CD4-positive, alpha-beta T cell treated with Interleukin-4 for 4 hours (primary cell): ENCODE measurements at places on chromosomes 4 and X.

DNA sequence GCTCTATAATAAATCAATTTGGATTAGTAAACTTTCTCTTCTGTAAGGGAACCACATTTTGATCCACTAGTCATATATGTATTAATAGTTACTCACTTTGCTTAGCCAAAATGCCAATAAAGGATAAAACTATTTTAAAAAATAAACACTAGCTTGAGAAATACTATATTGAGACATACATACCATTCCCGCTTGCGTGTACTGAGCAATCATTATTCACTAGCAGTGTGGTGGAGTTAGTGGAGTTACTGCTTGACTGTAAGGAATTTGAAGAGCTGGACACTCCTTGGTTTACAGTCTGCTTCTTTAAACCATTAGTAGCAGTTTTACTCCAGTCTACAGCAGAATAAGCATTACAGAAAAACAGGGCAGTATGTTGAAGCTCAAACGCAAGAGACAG, 10.8 kb upstream of the PHKA2 start:
- DNase-seq: no peak

- no peak for DNase-seq
These were observed 15.3 kb upstream of the BEND4 start for GRCh38 chr4:42167709-42168108.

GRCh38 chr4:31035761-31036160, 315.6 kb downstream of the PCDH7 start:
- no peak for DNase-seq

DNA sequence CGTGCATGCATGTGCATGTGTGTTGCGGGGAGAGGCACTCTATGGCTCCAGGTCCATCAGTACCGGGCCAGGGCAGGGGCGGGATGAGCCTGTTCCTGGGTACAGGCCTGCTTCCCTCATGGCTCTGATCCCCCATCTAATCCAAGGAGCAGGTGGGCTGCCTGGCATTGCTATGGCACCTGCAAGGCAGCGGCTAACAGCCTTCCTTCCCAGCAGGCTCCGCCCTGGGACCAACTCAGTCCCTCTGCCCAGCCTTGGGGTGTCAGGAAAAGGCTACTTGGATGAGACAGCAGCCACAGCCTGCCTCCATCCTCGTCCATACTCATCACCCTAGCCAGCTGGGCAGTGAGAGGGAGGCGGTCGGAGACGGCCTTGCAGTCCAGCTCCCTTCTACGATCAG, 46.5 kb downstream of the PPP2R2C start:
- DNase-seq: no peak

DNA sequence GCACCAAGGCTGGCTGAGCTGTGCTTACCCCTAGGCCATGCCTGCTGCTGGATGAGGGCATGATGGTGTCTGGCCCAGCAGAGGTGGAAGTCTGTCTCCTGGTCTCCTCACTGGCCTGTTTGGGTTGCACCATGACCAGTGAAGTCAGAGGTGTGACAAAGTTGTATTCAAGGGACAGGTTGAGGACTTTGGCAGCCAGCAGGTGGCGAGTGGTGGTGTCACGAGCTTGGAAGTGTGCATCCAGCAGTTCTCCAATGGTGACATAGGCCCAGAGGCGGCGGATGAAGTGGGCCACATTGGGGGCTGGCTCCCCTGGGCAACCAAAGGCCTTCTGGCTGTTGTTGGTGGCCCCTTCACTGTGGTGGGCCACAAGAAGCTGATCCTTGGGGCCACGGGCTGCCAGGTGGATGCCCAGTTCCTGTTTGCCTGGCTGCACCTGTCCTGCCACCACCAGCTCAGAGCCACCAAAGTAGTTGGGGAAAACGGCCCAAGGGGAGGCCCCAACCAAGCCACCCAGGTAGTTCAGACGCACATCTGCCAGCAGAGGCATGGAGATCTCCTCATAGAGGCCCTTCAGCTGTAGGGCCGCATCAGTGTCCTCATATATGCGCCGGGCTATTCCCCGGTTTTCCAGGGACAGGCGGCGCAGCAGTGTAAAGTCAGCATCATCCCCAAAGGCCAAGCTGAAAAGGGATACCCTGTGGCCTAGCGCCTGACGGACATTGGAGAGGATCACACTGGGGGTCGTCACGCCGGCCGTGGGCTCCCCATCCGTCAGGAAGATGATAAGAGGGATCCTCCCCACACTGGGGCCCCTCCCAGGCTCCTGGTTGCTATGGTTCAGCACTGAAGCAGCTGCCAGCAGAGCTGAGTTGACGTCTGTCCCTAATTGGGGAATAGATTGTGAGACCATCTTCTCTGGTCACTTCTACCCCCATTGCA, 39.7 kb downstream of the ITIH6 start:
- DNase-seq: no peak

DNA sequence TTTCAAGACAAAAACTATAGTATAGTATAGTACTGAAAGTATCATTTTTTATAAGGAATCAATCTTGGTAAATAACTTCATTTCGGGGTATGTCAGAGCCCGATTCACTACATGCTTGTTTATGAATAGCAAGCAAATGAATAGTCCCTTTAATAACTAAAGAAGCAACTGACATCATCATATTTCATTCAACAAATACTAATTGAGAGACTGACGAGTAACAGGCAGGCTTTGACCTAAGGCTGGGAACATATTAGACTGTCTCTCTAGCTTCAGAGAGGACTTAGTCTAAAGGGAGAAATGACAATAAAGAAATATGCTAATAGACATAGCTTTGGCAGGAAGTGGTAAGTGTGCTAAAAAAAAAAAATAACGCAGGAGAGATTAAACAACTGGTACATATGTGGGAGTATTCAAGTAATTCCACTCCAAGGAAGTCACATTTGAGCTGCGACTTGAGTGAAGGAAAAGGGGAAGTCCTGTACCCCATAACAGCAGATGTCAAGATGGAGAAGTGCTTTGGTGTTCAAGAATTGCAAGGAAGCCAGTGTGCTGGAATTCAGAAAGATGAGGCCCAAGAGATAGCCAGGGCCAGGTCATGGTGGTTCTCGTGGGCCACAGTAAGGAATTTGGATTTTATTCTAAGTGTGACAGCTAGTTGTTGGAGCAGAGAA, 284.9 kb downstream of the FBXO8 start:
- no peak for DNase-seq

- DNase-seq: no peak
These were observed 584.2 kb upstream of the INTU start for GRCh38 chr4:127048376-127049044.

GRCh38 chr4:121535351-121535750, 154.5 kb upstream of the QRFPR start:
- DNase-seq: no peak

- no peak for DNase-seq
These were observed 21.5 kb upstream of the GRPEL1 start for GRCh38 chr4:7089213-7089986.

DNA sequence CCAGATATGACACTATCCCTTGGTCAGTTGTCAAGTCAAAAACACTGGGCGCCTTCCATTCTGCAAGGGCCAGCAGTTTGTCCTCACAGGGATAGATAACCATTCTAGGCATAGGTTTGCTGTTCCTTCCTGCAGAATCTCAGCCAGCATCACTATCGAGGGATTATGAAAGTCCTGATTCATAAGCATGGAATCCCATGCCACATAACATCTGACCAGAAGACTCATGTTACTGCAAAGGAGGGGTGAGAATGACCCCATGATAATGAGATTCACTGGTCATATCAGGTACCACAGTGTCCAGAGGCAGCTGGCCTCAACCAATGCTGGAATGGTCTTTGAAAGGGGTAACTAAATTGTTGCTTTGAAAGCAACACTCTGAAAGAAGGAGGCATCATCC, 84.7 kb downstream of the OTC start:
- no peak for DNase-seq

DNA sequence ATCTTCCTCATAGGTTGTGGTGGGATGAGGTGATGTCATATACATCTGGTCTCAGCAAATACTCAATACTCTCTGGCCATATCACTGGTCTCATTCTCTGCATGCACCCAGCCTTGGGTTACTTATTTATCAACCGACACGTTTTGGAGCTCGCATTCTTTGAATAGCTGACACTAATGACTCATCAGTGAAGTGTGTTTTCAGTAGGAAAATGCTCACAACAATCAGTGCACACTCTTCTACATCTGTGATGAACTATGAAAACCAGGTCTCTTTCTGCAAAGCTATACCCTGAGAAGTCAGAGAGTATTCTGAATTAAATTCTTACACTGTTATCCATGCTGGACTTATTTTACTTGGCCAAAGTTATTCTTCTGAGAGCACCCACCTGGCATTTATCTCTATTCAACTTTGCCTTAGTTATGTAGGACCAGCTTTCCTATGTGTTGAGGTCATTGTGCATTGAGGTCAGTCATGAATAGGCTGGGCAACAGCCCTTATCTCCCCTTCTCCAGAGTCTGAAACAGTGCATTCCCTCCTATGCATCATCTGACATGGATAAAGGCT, 58.7 kb upstream of the DHX15 start:
- no peak for DNase-seq

DNA sequence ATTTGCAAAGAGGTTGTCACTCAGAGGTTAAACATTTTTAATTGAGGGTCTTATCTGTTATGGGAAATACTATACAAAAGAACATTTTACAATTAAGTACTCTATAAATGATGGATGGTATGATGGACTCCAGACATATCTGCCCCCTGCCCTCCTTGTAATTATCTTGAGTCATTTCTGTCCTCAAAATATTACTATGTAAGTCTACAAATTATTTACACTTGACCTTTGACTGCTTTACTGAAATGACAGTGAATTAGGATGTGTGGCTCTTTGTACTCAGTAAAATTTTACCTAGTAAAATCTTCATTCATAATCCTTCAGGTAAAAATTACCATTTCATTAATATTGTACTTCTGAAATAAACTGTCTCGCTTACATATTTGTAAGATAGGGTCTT, 46.5 kb downstream of the USP9X start:
- DNase-seq: no peak

- DNase-seq: no peak
These were observed 32.0 kb upstream of the MGST2 start for GRCh38 chr4:139633661-139634060.

DNA sequence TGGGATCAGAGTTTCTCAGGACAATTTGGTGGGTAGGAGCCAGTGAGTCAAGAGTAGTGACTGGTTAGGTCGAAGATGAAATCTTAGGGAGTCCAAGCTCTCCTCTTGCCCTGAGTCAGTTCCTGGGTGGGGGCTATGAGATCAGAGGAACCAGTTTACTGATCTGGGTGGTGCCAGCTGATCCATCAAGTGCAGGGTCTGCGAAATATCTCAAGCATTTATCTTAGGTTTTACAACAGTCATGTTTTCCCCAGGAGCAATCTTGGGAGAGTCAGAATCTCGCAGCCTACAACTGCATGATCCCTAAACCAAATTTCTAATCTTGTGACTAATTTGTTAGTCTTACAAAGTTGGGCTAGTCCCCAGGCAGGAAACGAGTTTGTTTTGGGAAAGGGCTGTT, 1833.2 kb upstream of the PCDH7 start:
- no peak for DNase-seq

- no peak for DNase-seq
These were observed 879.7 kb downstream of the RPA4 start for GRCh38 chrX:97763391-97763790.

- DNase-seq: no peak
These were observed 14.8 kb upstream of the CUL4B start for GRCh38 chrX:120575379-120576114.

DNA sequence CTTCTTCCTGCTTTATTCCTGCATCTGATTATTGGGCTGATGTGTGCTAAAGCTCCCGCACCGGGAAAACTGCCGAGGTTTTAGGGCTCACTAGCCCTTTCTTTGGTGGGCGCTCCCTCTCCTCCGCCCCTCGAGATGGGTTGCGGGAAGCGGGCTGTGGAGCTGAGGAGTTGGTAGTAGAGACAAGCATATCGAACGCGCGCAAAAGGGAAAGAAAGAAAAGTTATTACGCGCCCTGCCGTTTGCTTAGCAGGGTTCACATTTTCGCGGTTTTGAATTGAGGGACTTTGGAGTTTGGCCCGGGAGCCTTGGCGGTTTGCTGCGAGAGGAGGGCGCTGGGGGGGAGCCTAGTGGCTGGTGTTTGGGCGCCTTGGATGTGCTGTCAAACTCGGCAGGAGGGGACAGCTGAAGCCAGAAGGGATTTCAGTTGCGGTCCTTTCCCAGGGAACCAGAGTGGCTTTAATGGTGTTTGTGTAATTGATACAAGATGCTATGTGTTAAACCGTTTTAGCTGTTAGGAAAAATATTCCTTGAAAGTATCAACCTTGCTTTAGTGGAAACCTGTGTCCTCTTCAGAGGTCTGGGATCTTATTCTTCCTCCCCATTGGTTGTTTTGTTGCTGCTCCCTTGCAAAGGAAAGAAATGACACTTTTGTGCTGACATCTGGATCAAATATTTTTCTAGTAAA, 1.1 kb downstream of the GAB1 start:
- DNase-seq: no peak

DNA sequence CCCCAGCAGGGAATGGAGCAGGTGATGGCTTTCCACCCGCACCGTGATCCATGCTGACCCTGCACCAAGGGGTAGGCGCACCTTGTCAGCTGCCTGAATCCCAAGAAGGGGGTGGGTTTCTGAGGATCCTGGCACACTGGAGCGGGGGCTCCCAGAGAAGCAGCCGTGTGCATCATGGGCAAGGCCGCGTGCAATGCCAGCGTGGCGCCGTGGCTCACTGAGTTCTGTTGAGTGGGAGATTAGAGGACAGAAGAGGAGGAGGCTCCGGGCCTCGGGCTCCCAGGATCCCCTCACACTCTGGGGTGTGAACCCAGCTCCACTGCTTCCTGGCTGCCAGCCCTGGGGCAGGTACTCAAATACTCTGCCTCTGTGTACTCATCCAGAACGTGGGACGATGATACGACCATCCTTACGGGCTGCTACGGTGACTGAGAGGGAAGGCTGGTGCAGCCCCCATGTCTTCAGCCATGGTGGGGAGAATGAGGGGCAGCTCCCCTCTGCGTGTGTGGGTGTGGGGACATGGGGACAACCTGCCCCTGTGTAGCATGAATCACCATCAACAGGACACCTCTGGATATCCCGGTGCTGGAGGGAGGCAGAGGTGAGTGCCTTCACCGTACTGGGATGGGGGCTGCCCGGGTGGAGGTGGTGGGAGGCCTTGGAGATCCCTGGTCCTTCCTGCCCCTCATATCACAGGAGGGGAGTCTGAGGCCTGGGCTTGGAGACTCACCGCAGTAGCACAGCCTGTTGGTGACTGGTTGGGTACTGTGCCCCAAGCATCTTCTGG, 52.6 kb downstream of the CPZ start:
- no peak for DNase-seq

GRCh38 chr4:84995386-84995785, 28.9 kb upstream of the WDFY3 start:
- no peak for DNase-seq

- DNase-seq: peak; percentile 77
These were observed 779 bp upstream of the DDX60L start for GRCh38 chr4:168480931-168481611.

DNA sequence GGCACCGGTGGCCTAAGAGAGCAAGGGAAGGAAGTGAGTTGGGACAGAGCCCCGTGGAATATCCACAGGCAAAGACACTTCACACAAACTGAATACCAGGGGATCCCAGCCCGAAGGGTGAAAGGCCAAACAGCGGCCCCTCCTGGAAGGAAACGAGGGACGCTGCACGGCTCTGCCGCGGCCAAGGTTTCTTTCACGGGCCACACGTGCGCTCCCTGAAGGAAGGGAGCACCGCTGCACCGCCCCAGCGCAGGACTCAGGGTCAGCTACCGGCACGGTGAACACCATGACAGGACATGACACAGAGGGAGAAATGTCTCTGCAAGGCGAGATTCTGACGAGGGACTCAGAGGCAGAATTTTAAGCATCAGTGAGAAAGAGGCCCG, 31.5 kb upstream of the GTPBP6 start:
- DNase-seq: no peak

- DNase-seq: no peak
These were observed 158.8 kb downstream of the ADGRA3 start for GRCh38 chr4:22356987-22357596.

GRCh38 chrX:17788956-17789562, 51.8 kb downstream of the SCML1 start:
- no peak for DNase-seq
